ENCODE measurements at places on chromosomes 7 and 10.

GRCh38 chr10:20369863-20370736 lies 527.0 kb downstream of the NEBL start:
- DNase-seq: no peak

DNA sequence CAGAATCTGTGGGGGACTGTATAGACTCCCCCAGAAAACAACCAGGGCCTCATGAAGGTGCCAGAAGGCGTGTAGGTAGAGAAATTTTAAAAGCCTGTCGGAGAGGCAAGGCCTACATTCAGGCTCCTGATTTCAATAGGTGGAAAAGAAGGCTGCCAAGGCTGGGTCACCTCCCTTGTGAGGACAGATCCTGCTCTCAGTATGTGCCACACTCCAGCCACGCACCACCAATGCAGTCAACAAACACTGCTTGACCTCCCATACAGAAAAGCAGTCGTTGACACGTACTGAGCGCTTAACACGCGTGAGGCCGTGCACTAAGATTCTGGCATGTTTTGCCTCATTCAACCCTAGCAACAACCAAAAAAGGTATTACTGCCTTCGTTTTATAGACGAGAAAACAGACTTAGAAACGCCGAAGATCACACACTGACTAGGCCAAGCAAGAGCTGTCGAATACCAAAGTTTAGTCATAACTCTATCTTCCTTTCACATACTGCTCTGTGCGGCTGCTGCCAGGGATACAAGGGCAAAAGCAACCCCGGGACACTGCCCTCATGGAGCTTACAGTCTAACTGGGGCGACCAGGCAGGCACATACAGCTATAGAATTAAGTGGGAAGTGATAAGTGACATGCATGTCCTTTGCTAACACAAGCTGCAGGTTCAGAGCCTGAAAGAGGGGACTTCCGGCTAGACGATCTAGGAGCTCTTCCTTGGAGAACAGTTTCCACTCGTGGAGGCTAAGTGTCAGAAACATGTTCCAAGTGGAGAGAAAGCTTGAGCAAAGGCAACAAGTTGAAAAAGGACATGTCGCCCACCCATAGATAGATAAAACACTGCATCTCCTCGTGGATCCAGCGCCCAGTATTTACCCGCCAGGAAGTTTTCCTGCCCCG lies 797 bp upstream of the NKX2-3 start:
- DNase-seq: no peak

DNA sequence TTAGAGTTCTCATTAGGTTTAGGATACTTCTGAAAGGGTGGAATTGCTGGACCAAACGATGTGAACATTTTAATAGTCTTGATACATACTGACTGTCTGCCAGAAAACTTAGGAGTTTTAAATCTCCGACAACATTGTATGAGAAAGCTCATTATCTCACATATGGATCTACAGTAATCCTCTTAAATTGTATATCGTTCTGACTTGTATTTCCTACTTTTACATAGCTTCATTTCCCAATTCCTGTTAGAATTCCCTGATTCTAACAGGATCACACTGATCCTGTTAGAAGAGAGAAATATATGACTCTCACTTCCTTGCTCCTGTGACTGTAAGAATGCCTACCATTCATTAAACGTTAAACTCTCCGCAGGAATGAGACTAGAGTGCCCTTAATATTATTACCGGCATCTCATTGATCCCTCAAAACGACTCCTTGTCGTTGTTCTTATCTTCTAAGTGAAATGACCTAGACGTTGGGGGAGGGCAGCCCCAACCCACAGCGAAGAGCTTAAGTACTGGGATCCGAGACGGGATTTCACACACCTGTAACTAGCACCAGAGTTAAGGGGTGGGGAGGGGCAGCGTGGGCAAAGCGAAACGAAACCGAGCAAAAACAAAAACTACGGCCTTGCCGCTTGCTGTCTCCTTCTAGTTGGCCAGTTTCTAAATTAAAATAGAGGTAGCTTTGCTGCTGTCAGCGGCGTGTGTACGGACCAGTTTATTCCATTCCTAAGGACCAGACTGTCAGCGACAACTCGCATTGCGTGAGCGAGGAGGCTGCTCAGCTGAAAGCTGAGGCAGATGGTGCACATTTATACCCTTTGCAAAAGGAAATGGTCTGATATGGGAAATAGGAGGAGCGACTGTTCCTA lies 678 bp upstream of the TMEM106B start:
- DNase-seq: no peak

- no peak for DNase-seq
Measured at GRCh38 chr10:74078037-74078436, 72.6 kb downstream of the AP3M1 start.

DNA sequence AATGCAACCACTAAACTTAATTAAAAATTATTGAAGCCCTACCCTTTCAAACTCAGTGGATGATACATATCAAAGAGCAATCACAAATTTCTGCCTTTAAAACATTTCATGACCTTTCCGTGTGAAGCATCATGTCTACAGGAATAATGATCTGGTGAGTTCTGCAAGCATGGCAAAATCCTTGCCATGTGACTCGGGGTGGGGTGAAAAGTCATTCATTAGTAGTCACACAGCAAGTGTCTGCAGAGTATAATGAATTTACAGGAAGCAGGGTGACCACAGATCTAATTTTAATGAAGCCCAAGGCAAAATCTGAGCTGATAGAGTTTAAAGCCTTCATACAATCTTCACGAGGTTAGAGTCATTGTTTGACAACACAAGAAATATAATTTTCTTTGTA lies 351.9 kb downstream of the THSD7A start:
- no peak for DNase-seq

DNA sequence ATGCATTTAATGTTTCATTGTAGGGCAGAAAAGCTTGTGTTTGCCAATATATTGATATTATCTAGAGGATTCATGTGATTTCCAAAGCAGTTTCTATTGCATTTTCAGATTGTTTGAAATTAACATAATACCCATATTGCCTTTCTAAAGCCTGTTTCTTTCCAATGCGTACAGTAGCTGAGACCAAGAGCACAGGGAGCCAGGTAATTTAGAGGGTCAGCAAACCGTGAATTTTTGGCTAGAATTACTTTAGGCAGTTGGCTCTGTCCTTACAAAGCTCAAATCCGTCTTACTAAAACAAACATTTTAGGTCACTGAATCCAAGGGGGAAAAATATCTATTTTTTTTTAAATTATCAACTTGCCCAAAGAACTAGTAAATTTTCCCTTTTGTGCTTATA lies 604.9 kb upstream of the ADARB2 start:
- no peak for DNase-seq

DNA sequence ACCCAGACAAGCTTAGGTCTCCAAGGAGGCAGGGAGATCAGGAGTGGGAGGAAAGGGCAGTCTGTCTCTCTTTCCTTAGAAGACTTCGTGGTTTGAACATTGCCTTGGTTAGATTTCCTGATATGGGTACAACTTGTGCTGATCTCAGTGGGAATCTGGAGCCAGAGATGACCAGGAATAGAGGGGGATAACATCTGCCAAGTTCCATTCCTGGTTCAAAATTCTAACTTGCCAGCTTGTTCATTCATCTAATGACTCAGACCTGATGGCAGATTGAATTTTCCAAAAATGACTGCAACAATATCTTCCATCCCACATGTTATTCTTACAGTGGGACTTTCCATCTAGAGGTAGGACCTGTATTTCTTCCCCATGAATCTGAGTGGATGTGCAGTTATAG lies 394.3 kb upstream of the PODXL start:
- DNase-seq: no peak

- DNase-seq: no peak
Measured at GRCh38 chr10:111246814-111247452, 170.1 kb downstream of the ADRA2A start.
